Airway epithelial cell (primary cell): ENCODE measurements at places on chromosomes 7 and 10. TPM values are rescaled to one million over a fixed set of nuclear protein-coding genes. Genes with fewer than 3 reads are reported as not detected.

Gene MYO3A
- not detected in 2 replicates for total RNA-seq

Gene TACR2
- total RNA-seq = 0.28 TPM in 1 of 2 replicates, not detected in the other

Gene KCNK18
- total RNA-seq = not detected in 2 replicates

Gene RNF32
- total RNA-seq = 1.3 and 2.3 TPM in 2 replicates

Gene POLR1F
- 15.3 and 20.8 TPM in 2 replicates for total RNA-seq

Gene LIPM
- total RNA-seq = 0.14 TPM in 1 of 2 replicates, not detected in the other

Gene FZD8
- total RNA-seq = 4.0 and 6.6 TPM in 2 replicates
